ENCODE measurements at places on chromosomes 5 and 9.

DNA sequence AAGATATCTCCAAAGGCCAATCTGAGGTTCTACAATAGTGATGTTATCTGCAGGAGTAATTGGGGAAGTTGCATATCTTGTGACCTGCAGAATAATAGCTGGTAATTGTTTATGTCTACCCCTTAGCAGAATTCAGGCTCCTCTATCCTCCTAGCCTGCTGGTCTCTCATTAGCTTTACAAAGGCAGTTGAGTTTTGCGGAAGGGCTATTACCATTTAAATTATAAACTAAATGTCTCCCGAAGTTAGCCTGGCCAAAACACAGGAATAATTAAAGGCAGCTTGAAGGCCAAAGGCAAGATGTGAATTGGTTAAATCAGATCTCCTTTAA lies 168.7 kb downstream of the TTC39B start:
- DNase-seq: no peak

DNA sequence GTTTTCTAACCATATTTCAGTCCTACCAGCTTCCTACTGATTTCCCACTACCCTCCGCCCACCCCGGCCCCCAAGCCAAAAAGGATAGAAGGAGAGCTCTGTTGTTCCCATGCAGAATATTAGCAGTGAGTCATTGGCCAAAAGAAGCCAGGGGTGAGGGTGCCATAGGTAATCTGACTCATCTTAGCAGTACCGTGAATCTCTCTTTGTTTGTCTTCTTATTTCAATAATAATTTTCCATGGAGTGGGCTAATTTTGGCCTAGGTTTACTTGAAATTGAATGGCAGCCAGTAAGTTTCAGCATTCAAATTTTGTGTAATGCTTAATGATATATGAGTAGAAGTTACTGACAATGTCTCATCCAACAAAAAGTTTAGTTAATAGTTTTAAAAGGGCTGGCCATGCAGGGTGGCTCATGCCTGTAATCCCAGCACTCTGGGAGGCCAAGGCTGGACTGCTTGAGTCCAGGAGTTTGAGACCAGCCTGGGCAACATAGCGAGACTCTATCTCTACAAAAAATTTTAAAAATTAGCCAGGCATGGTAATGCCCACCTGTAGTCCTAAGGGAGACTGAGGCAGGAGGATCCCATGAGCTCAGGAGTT lies 74.2 kb downstream of the C9orf152 start:
- DNase-seq: no peak

DNA sequence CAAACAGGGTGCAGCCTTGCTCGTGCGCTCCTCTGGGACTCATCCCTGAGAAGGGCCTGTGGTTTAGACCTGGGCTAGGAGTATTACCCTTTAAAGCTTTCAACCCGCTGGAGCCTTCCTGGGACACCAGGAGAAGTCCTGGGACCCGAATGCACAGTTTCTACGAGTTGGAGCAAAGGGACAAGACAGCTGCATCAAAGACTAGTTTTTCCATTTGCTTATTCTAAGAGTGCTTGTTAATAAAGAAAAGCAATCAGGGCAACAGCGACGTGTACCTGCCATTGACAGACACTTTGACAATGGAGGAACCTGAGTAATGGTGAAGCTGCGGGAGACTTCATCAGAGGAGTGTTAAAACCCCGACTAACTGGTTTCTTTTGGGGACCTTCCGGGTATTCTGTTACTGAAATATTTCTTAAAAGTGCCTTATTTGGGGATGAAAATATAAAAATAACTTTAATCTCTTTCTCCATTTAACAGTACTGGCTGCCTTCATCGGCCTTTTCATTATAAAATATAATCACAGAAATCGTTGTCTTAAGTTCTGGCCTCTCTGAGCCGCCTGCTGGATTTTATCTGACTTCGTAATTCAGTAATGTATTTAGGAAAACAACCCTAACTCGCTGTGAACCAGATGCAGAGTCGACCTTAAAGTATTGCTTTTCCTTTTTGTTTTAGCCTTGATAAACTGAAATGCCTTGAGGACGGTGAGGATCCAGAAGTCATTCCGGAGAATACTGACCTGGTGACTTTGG lies 732 bp downstream of the SNAPC3 start:
- DNase-seq: no peak

DNA sequence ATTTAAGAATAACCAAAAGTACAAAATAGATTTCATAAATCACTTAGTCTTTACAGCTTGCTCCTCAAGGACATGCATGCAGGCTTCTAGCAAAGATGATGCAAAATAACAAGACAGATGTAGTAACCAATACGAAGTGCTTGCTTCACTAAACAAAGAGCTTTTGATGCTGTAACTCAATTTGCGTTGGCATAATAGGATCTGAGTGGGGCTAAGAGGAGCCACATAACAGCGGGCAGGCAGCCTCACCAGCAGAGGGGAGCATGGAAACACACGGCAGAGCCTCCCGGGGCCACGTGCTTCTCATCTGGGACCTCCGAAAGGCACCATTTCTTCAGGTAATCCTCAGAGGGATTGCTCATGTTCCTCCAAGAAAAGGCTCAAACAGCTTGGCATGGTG lies 139.7 kb downstream of the C5orf15 start:
- no peak for DNase-seq

GRCh38 chr9:88922091-88922490 lies 69.2 kb upstream of the S1PR3 start:
- DNase-seq: no peak

DNA sequence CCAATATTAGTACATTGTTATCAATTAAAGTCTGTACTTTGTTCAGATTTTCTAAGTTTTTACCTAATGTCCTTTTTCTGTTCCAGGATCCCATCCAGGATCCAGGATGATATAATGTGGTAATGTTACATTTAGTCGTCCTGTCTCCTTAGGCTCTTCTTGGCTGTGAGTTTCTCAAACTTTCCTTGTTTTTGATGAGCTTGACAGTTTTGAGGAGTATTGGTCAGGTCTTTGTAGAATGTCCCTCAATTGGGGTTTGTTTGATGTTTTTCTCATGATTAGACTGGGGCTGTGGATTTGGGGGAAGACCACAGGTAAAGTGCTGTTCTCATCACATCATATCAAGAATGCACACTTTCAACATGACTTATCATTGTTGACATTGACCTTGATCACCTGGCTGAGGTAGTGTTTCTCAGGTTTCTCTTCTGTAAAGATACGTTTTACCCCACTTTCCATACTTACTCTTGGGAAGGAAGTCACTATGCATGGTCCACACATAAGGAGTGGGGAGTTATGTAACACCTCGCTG lies 9.6 kb downstream of the NDFIP1 start:
- DNase-seq: no peak

DNA sequence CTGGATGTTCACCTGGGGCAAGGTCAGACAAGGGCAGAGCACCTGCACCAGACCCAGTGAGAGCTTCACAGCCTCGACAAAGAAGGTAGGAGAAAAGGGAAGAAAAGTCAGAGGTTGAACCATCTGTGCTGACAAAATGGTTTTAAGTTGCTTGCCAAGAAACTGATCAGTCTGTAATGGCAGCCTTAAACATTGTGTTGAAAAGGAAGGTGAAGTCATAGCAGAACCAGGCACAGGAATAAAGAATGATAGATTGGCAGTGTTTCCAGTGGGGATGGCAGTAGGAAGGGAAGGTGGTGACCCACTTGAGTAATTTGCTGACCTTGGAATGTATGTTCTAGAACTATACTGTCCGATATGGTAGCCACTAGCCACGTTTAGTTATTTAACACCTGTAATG lies 34.2 kb downstream of the HTR4 start:
- no peak for DNase-seq

DNA sequence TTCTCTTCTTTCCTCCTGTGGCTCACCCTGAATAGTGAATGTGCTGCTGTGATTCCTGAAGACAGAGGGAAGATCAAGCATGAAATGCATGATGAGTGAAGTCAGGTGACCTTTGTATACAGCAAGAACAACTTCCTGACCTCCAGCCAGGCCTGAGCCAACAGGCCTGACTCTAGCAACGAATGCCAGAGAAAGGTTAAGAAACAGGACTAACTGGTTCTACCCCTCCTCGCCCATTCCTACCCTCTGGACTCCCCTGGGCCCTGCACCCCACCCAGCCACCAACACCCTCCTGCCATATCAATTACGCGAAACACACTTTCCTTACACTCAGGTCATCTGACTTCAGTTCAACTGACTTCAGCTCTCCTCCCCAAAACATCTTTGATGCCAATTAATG lies 4.9 kb downstream of the SUSD1 start:
- no peak for DNase-seq

- DNase-seq: no peak
Observed at GRCh38 chr5:106140101-106140500, 1530.6 kb downstream of the EFNA5 start.

DNA sequence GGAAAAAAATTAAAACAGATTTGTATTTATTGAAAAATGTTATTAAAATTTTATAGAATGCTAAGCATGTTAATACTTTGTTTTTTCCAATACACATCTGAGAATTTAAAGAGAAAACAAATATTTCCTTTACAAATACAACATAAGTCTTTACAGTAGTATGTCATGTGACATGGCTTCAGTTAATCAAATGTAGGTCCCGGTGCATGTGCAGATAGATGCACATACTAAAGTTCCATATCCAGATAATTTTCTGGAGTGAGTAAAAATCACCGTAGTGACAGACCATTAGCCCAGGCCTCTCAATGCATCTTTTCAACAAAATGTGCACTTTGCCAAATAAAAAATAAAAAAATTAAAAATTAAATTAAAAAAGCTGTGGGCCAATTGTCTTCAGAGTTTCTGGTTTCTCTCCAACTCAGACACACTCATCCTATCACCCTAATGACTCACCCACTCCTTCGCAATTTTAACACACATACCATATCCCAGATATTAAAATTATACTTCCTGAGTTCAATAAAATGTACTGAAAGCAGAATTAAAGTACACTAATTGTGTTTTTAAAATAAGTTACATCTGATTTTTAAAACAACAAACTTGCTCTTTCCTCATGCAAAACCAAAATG lies 508.1 kb downstream of the NR2F1-AS1 start:
- DNase-seq: no peak

GRCh38 chr9:111627260-111627963 lies 3.7 kb upstream of the DNAJC25 start:
- DNase-seq: no peak

DNA sequence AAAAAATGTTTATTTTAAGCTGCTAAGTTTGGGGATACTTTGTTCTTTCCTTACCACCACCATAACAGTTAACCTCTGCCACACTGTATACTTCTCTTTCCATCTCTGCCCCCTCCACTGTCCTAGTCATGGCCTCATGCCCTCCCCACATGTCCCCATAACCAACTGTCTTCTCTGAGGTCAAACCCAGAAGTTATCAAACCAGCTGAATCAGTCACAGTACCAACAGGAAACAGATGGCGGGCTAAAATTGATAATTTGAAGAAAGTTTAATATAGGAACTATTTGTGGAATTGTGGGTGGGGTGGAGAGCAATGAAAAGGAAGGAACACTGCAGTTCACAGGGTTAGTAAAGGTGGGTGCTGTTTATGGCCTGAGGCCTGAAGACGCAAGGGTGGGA lies 5.7 kb upstream of the DCTN4 start:
- DNase-seq: no peak
